Activated naive CD4-positive, alpha-beta T cell treated with anti-CD3 and anti-CD28 coated beads, Interleukin-2, amount 50 U/mL, for 72 hours (primary cell): ENCODE measurements at places on chromosomes 6 and 20.

DNA sequence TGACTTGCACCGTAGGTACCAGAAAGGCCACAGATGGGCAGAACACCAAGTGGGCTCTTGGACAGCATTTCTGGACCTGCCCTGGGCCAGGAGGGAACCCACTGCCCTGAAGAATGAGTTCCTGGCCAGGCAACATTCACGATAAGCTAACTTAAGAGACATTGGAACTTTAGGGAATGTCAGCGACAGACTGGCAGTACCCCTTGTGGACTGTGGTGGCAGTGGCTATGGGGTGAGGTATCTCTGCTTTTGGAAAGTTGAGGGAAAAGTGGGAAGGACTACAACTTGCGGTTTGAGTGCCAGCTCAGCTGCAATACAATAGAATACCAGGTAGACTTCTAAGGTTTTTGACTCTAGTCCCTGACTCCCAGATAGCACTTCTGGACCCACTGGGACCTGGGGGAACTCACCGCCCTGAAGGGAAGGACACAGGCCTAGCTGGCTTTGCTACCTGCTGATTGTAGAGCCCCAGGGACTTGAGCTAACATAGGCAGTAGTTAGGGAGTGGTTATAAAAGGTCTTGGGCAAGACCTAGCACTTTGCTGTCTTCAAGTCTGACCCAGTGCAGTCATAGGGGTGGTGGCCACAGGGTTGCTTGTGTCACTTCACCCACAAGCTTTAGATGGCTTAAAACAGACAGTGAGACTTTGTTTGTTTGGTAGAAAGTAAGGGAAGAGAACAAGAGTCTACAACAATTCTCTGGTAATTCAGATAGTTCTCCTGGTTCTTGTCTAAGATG, 617.6 kb downstream of the COL12A1 start:
- DNase-seq = no peak

- DNase-seq = no peak
Measured at GRCh38 chr6:157524735-157525134, 143.7 kb downstream of the ZDHHC14 start.

- DNase-seq = no peak
Measured at GRCh38 chr20:32125506-32125905, 16.0 kb downstream of the TM9SF4 start.

DNA sequence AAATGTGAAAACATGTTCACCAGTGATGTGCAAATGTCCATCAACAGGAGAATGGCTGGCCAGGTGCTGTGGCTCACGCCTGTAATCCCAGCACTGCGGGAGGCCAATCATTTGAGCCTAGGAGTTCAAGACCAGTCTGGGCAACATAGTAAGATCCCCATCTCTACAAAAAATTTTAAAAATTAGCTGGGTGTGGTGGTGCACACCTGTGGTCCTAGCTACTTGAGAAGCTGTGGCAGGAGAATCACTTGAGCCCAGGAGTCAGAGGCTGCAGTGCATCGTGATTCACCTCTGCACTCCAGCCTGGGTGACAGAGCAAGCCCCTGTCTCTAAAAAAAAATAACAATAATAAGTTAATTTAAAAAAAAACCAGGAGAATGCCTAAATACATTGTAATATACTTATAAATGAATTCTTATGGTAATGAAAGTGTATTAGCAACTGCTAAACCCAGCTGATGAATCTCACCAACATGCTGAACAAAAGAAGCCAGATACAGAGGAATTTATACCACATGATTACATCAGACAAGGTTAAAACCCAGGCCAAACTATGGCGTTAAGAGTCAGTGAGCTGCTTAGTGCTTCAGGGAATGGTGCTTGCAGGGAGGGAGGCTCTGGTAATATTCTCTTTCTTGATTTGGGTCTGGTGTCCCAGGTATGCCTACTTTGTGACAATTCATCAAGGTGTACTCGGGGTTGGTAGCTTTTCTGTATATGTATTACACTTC, 36.4 kb downstream of the RPP40 start:
- DNase-seq = no peak

DNA sequence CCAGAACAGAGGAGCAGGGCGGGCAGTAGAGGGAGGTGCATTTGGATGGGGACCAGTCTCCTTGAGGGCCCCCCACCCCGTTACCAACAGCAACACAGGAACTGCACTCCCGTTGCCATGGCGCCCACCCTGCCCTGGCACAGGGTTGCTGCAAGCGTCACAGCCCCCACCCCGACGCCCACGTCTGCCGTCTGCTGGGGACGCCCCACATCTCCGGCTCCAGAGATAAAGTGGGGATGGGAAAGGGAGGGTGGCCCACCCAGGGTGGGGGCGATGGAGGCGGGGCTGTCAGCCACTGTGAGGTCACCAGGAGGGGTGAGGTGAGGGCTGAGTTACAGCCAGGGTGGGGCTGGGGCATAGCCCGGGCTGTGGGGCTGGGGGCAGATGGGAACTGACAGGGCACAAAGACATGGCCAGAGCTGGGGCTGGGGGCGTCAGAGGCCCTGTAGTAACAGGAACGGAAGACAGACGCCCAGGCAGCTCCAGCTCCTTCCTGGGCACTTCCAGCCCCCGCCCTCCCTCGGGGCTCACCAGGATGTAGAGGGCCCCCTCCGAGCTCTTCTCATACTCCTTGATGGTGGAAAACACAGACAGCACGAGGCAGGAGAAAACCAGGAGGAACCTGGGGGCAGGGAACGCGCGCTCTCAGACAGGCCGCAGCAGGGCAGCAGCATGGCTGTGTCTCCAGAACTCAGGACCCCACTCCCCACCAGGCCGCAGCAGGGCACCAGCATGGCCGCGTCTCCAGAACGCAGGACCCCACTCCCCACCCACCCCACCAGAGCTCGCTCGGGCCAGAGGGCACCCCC, 26.0 kb downstream of the KCNQ2 start:
- no peak for DNase-seq

- DNase-seq = no peak
Measured at GRCh38 chr6:105507811-105508210, 104.9 kb upstream of the PREP start.

- no peak for DNase-seq
Measured at GRCh38 chr20:40173872-40174271, 515.2 kb downstream of the MAFB start.

- DNase-seq = no peak
Measured at GRCh38 chr6:87282743-87283142, 39.6 kb upstream of the SMIM8 start.

- no peak for DNase-seq
Measured at GRCh38 chr6:169787797-169788196, 36.4 kb downstream of the ERMARD start.

GRCh38 chr6:34592208-34592952, 36.3 kb upstream of the SPDEF start:
- DNase-seq = no peak

- DNase-seq = no peak
Measured at GRCh38 chr6:48835421-48835958, 627.6 kb downstream of the MMUT start.

- no peak for DNase-seq
Measured at GRCh38 chr20:24533449-24533848, 64.0 kb downstream of the SYNDIG1 start.

DNA sequence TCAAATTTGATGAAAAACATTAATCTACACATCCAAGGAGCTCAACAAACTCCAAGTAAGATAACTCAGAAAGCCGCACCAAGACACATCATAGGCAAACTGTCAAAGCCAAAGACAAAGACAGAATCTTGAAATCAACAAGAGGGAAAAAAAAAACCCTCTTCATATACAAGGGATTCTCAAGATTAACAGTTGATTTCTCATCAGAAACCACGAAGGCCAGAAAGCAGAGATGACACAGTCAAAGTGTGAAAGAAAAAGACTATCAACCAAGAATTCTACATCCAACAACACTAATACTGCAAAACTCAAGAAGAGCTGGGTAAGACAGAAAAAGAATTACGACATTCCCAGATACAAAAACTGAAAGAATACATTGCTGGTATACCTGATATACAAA, 73.8 kb downstream of the CDK19 start:
- DNase-seq = no peak

DNA sequence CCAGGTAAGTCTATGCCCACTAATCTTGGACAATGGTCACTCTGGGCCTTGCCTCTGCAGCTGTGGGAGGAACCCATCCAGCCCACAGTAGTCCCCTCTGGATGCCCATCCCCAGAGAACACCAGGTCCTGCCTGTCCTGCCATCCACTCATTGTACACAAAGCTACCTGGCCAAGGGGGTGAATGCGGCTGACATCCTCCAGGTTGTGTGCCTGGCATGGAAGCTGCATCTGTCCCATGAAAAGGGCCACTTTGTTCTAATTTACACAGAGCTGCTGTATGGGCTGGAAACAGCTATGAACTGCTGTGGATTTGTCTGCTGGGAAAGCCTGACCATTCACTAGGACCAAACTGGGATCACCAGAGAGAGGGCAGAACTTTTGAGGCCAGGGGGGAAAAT, 324.8 kb downstream of the LRFN2 start:
- DNase-seq = no peak

GRCh38 chr20:63089051-63089907, 82.5 kb upstream of the BHLHE23 start:
- no peak for DNase-seq

DNA sequence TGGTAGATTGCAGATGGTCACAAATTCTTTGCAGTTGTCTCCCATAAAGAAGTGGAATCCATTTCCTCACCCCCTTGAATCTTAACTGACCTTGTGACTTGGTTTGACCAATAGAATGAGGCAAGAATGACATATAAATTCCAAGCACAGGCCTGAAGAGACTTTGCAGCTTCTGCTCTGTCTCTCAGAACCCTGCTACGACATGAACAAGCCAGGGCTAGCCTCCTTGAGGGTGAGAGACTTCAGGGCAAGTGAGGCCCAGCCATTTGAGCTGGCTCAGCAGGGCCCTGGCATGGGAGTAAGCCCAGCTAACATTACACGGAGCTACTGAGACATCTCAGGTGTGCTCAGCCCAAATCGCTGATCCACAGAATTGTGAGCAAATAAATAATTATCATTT, 216.3 kb upstream of the MAN1A1 start:
- DNase-seq = no peak

DNA sequence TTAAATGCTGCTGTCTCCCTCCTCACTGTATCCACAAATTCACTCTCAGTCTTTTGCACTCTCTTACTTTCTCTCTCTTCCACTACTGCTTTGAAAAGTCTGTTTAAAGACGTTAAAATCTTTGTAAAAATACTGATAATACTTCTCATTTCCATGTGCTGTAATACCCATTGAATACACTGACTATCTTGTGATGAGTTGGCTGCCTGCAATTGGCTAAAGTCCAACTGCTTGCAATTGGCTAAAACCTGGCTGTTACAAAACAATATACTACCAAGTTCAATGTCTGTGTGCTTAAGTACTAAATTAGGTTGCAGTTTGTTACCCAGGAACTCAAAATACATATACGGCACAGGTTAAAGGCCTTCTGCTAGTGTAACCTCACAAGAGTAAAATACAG, 264.8 kb downstream of the THBS2 start:
- no peak for DNase-seq

DNA sequence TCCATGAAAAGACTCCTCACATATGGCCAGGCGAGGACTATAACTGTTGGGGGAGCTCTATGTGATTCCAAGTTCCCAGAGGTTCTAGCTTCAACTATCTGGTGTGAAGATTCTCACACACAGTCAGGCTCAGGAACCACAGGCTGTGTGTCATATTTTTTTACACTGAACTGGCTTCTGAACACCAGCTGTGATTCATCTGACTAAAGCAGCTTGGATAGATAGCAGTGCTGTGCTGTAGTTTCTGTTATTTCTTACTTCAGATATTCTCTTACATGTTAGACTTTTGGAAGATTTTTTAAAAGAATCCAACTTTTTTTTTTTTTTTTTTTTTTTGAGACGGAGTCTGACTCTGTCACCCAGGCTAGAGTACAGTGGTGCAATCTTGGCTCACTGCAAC, 140.7 kb upstream of the MCHR2 start:
- no peak for DNase-seq

DNA sequence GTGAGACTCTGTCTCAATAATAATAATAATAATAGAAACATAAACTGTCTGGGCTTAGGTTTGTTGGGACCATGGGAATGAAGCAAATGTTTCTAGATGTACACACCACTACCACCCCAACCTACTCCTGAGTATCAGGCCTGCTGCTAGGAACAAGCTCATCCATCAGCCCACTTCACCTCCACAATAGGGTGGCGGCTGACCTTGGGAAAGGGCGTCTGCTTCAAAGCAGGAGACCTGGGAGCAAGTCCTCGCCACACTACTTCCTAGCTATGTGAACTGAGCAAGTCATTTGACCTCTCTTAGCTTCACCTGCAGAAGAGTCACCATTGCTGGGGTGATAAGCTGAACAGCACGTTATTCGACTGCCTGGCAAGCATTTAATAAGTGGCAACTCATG, 3.1 kb upstream of the FOXP4 start:
- no peak for DNase-seq

DNA sequence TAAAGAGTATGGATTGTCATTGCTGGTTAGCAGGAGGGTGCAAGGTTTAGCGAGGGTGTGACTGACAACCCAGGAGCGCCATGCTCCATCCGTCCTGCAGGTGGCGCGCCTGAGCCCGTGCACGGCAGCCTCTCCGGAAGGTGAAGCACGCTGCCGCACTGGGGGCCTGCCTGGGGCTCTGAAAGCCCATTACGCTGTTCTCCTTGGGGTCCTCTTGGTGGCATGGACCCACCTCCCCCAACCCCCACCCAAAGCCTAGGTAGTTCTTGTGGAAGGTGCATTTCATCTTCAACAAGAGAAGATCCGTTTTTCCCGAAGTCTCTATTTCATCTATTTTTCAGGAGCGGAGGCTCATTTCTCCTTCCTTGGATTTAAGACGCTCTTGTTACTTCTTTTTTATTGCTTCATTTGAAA, 197.4 kb upstream of the KCNG1 start:
- peak; percentile 77 for DNase-seq

DNA sequence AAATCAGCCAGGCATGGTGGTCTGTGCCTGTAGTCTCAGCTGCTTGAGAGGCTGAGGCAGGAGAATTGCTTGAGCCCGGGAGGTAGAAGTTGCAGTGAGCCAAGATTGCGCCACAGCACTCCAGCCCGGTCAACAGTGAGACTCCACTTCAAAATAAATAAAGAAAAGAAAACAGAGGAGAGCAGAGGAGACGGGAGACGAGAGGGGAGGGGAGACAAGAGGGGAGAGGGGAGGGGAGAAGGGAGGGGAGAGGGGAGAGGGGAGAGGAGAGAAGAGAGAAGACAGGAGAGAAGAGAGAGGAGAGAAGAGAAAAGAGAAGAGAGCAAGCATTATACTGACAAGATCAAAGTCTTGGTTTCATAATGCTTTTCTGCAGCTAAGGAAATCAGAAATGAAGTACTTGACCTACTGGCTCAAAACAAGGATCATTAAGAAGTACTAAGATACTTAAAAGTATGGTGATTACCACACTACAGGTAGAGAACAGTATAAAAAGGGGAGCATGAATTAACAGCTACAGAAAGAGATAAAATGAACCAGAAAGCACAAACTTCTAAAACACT, 30.5 kb downstream of the FAM8A1 start:
- DNase-seq = no peak

DNA sequence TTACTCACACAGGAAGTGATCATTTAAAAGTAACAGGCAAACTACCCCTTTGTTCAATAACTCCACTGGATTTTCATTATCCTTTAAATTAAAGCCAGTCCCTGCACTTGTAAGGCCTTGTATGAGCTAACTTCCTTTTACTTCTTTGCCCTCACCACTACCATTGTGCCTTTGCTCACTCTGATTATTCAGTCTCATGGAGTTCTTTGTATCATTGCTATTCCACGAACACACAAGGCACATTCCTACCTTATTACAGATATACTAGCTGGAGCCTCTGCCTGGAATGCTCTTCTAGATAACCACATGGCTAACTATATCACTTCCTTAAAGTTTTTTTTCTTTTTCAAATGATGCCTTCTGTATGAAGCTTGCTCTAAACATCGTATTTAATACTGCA, 748.6 kb upstream of the HS3ST5 start:
- no peak for DNase-seq
